ENCODE measurements at places on chromosomes 3 and 15. TPM values are rescaled to one million over a fixed set of nuclear protein-coding genes. Genes with fewer than 3 reads are reported as not detected.
A peak's percentile ranks its signal among the peaks of the same experiment; 100 is the strongest.

GRCh38 chr15:82570721-82571508 lies 30.7 kb upstream of the RPS17 start:
- no peak for DNase-seq

DNA sequence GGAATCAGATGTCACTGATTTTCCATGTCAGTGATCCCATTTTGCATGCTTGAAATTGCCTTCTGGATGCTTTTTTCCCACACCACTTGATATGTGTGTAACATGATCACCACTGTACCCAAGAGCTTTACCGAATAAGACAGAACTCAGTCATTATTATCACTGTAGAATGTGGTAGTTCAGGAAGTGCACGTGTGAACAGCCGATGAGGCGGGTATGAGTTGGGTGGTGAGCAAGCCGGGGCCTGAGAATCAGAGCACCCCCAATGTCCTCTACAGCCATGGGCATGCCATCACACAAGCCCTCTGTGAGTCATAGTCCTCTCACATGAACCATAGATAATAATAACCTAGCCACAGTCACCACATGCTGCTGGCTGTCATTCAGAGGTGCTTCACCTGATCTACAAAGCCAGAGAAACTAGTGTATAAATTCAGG lies 470.8 kb downstream of the SOX2 start:
- no peak for DNase-seq

DNA sequence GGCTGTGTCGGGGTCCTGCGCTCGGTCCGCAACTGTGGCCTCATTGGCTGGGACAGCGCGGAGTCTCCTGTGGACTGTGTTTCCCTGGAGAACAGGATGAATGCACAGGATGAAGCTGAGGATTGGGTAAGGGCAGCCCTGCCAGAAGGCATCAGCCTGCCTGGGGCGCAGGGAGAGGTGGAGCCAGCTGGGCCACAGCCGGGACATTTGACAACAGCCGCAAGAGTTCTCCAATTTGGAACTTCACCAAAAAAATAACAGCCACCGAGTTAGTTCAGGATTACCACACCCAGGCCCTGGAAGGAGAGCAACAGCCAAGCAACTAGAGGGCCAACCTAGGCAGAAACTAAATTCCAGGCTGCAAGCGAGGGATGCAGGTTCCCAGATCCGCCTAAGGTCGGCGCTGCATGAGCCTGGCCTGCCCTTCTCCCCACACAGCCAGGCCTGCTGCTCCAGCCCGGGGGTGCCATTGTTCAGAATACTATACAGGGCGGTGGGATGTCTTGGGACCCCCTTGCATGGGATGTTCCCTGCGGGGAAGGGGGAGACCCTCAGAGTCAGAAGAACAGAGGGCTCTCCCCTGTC lies 229.3 kb downstream of the OCA2 start:
- DNase-seq = no peak

DNA sequence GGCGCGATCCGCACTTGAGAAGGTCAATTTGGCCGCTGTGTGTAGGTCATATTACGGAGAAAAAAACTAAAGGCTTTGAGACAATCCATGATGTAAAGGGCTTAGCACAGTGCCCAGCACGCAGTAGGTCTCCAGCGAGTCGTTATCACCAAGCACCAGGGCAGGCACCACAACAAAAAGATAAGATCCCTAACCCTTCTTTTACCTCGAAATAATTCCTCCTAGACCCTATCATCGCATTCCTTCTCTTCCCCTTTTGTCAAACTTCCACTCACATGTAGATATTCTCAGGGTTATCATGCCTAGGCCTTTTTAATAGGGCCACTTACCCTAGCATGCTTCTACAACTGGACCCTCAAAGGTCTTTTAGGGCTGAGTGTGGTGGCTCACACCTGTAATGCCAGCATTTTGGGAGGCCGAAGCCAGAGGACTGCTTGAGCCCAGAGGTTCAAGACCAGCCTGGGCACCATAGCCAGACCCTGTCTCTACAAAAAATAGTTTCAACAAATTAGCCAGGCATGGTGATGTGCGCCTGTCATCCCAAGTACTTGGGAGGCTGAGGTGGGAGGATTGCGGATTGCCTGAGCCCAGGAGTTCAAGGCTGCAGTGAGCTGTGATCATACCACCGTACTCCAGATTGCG lies 13.5 kb downstream of the ZNF774 start:
- DNase-seq = no peak

DNA sequence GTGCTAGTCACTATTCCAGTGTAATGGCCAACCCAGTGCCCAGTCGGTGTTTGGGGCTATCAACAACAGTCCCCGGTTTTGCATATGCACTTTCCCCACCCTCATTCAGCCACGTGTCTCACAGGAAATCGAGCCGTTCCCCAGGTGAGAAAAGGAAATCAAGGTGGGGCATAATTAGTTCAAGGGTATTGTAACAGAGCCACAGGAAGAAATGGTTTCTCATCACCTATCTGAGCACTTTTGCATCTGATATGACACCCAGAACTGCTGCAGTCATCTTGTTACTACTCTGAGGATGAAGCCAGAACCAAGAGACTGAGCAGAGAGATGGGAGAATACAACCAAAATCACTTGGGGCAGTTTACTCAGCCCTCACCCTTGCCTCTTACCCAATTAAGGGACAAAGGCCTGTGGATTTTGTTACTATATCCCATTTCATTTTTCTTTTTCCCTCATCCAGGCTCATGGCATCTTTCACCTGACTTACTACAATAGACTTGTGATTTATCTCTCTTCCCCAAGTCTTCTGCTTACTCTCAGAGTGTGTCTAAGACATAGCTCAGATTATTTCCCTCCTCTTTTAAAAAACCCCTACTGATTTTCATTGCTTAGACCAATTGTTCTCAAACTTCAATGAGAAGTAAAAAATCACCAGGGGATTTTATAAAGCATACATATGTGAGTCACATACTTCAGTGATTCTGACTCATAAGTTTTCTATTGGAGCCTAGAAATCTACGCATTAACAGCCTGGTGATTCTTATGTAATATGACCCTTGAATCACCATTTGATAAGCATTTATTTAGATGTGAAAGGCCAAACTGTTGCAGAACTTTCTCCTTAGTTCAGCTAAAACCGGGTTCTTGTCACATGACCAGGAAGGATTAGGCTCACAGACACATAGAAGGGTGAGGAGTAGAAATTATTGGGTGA lies 40.5 kb downstream of the TRAT1 start:
- peak; percentile 39 for DNase-seq

- DNase-seq = no peak
Observed at GRCh38 chr3:107833043-107833442, 257.8 kb downstream of the CD47 start.

GRCh38 chr3:72338942-72339669 lies 509.1 kb downstream of the SHQ1 start:
- peak; percentile 85 for DNase-seq

GRCh38 chr3:111072031-111072921 lies 660 bp downstream of the NECTIN3 start:
- DNase-seq = peak; percentile 7

DNA sequence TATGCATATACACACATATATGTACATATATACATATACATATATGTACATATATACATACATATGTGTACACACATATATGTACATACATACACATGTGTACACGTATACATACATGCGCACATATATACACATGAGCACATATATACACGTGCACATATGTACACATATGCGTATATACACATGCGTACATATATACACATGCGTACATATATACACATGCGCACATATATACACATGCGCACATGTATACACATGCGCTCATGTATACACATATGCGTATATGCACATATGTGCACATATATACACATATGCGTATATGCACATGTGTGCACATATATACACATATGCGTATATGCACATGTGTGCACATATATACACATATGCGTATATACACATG lies 353.0 kb downstream of the EDEM1 start:
- no peak for DNase-seq

- DNase-seq = peak; percentile 16
Observed at GRCh38 chr15:88479169-88479568, 11.7 kb downstream of the MRPS11 start.

DNA sequence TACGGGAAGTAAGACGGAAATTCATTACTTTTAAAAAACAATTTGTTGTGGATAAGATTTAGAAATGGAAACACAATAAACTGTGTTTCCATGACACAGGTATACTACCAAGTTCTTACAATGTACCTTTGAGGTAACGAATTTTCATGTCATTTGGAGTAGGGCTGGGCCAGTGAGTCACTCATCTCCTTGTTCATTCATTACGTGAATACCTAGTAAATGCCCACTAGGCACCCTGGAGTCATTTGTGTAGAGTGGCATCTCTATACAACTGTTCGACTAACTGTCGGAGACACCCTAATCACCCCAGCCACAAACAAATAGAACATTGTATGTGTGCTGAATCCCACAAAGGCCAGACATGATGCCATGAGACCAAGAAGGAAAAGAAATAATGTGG lies 94.8 kb downstream of the IGF1R start:
- no peak for DNase-seq

GRCh38 chr3:183279371-183279770 lies 26.3 kb downstream of the B3GNT5 start:
- no peak for DNase-seq

- no peak for DNase-seq
Observed at GRCh38 chr3:15453991-15454625, 26.7 kb downstream of the EAF1 start.

GRCh38 chr3:53554559-53555067 lies 60.2 kb downstream of the CACNA1D start:
- no peak for DNase-seq

- no peak for DNase-seq
Observed at GRCh38 chr3:10361375-10361774, 40.5 kb upstream of the SEC13 start.

DNA sequence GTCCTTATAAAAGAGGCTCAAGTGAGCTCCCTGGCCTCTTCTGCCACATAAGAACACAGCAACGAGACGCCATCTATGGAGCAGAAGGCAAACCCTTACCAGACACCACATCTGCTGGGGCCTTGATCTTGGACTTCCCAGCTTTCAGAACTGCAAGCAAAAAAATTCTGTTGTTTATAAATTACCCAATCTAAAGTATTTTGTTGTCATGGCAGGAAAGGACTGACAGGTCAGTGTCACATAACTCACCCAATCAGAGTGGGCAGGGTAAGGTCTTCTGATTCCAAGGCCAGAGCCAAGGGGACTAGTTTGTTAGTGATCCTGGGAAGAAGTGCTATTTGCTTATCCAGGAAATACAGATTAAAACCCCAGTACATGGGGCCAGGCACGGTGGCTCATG lies 98.9 kb downstream of the HMG20A start:
- no peak for DNase-seq

DNA sequence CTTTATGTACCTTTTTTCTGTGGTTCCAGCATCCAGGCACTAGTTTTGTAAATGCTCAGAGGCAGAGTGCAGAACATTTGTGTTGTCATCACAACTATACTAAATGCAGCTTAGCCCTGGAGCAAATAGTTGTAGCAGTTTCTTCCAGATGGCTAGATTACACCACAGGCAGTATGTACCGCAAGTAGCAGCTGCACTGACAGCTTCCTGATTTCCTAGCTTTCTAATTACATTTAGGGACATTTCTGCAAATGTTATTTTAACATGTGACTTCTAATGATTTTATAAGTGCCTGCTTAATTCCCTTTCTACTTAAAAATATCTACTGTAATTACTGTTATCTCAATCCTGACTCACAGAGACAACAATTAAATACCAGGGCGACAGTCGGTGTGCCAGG lies 106.5 kb downstream of the NR2E3 start:
- no peak for DNase-seq

DNA sequence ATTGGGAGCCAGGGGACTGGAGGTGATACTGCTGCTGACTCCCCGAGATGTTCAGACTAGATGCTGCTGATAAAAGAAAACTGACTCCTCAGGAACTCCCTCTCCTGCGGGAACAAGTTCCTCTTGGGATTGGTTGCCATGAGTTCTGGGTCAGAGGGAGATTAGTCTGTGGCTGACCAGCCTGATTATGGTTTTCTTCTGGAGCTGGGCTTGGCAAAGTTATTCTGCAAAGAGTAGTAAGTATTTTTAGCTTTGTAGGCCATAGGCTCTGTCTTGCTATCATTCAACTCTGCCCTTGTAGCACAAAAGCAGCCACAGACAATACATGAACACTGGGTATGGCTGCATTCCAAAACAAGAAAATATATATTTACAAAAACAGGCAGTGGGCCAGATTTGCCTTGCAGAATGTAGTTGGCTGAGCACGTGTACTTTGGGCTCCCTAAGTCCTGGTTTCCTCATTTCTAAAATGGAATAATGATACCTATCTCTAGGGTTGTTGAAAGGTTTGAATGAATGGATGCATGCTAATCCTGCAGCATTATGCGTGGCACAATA lies 796.8 kb downstream of the AGBL1 start:
- no peak for DNase-seq

GRCh38 chr3:191628571-191628970 lies 167.6 kb downstream of the PYDC2 start:
- no peak for DNase-seq

- no peak for DNase-seq
Observed at GRCh38 chr3:124576565-124577493, 153.4 kb upstream of the UMPS start.

- no peak for DNase-seq
Observed at GRCh38 chr15:95368191-95368590, 962.3 kb upstream of the NR2F2 start.

GRCh38 chr3:111081008-111081545 lies 9.5 kb downstream of the NECTIN3 start:
- no peak for DNase-seq

DNA sequence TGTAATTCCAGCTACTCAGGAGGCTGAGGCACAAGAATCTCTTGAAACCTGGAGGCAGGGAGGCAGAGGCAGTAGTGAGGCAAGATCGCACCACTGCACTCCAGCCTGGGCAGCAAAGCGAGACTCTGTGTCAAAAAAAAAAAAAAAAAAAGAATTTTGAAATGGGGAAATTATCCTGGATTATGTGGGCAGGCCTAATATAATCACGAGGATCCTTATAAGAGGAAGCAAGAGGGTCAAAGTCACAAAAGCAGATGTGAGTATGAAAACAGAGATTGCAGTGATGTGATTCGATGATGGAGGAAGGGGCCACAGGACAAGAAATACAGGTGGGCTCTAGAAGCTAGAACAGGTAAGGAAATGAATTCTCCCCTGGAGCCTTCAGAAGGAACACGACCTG lies 159.6 kb downstream of the LEKR1 start:
- no peak for DNase-seq

GRCh38 chr3:44061961-44062360 lies 179.7 kb upstream of the TOPAZ1 start:
- DNase-seq = no peak

- no peak for DNase-seq
Observed at GRCh38 chr15:86055688-86056087, 24.0 kb upstream of the AGBL1 start.

- DNase-seq = no peak
Observed at GRCh38 chr3:101379658-101380376, 59.4 kb upstream of the IMPG2 start.

Gene C3orf49
- polyA plus RNA-seq = not detected

Gene CTXN2
- polyA plus RNA-seq = not detected

Gene LYZL4
- not detected for polyA plus RNA-seq

Gene CPN2
- polyA plus RNA-seq = not detected

Gene PCLAF
- 218 TPM for polyA plus RNA-seq

Gene HIGD2B
- not detected for polyA plus RNA-seq

Gene ZNF385D
- not detected for polyA plus RNA-seq

Gene SAMD7
- not detected for polyA plus RNA-seq

Gene HACL1
- 26.3 TPM for polyA plus RNA-seq

Gene CADPS
- not detected for polyA plus RNA-seq

Gene MOBP
- not detected for polyA plus RNA-seq

Gene TNNC1
- 2.8 TPM for polyA plus RNA-seq

Gene DNASE1L3
- not detected for polyA plus RNA-seq

Gene RSL24D1
- polyA plus RNA-seq = 103 TPM

Gene FRMD5
- 3.3 TPM for polyA plus RNA-seq

Gene PCBP4
- 11.5 TPM for polyA plus RNA-seq

Gene TRH
- not detected for polyA plus RNA-seq

Gene CLDN16
- 0.21 TPM for polyA plus RNA-seq

Gene CCDC9B
- 28.7 TPM for polyA plus RNA-seq

Measured in A549 (cell line).